ENCODE measurements at places on chromosomes 7 and 10.

DNA sequence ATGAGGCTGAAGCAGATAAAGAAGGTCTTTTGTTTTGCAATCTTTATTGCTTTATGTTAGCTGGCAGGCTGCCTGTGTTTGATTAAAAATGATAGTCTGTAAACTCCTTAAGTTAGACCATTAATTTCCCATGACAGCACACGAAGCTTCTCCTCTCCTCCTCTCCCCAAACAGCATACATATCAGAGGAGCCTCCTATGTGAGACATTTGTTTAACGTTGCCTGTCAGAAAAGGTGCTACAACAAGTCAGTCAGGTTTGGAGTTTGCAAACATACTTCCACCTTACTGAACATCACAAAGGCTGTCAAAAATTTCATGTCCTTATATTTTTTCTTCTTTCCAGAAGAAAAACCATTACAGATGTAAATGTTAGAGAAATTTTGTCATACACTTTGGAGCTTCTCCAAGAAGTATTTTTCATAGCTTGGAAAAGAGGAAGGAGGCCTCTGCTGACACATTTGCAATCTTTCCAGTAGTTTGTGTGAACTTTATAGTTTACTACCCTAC is 393.1 kb downstream of the EXOC4 start:
- DNase-seq: no peak

- DNase-seq: peak; percentile 44
These were observed 224.3 kb upstream of the IGFBP3 start for GRCh38 chr7:46145412-46145811.

- no peak for DNase-seq
These were observed 20.5 kb downstream of the OTUD1 start for GRCh38 chr10:23459308-23459939.

GRCh38 chr7:150937848-150938561 is 40.1 kb downstream of the KCNH2 start:
- peak; percentile 56 for DNase-seq

DNA sequence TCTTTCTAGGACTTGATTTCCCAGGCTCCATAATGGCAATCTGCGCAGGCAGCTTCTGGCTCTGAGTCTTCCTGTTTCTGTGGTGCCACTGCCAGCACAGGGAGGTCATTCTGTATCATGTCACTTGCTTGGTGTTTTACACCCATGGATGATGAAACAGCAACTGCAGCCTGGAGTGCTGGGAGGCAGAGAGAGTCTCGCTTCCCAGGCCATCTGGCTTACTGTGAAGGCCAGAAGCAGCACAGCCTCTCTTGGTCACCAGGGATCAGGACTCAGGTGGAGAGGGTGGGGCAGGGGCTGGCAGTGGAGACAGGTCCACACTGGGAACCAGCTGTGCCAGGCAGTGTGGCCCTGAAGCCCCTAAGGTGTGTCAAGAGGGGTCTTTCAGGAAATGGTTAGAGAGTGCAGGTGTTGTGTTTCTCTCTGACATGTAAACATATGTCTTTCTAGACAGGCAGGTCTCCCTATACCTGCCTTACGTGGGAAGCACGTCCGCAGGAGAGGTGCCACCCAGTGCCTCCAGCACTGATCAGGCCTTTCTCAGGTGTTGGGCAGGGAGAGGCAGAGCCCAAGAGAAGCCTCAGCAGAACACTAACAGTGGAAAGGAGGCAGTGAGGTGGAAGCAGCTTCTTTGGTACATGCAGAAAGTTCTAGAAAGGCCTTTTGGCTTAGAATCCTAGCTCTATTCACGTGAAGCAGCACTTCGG is 71.4 kb downstream of the INSIG1 start:
- no peak for DNase-seq

- DNase-seq: no peak
These were observed 220.0 kb upstream of the DPP6 start for GRCh38 chr7:153832160-153832559.

- DNase-seq: no peak
These were observed 195.5 kb upstream of the PHYHIPL start for GRCh38 chr10:58980826-58981415.

GRCh38 chr10:72079356-72079755 is 9.0 kb downstream of the SPOCK2 start:
- peak; percentile 69 for DNase-seq

DNA sequence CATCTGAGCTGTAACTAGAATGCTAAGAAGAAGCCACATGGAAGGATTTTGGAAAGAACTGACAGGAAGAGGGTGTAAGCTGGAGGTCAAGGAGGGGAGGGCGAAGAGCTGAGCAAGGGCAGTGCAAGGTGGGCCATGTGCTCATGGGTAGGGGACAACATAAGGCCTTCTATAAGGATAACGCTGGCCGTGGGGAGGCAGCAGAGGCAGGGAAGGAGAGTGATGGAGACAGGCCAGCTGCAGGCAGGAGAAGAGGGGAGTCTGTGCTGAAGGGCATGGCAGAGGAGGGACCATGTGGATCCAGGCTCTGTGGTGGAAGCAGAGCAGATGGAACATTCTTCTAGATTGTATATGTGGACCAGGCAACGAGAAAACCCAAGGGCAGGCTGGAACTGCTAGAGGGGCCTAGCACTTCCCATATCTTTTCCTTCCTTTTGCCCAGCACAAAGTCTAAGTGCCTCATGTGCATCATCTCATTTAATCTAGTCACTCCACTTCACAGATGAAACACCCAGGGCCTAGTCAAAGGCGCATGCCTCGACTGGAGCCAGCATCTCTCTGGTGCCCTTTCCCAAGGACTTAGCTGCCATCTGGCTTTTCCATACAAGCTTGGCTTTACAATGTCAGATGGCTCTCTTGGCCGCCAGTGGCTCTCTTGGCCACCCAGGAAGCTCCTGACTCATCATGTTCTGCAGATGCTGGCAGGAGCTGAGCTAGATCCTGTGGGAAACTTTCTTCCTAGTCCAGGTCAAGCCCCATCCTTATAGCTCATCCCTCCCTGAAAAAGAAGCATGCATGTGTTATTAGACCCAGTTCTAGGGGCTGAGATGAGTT is 6.6 kb downstream of the LRRC18 start:
- DNase-seq: no peak

DNA sequence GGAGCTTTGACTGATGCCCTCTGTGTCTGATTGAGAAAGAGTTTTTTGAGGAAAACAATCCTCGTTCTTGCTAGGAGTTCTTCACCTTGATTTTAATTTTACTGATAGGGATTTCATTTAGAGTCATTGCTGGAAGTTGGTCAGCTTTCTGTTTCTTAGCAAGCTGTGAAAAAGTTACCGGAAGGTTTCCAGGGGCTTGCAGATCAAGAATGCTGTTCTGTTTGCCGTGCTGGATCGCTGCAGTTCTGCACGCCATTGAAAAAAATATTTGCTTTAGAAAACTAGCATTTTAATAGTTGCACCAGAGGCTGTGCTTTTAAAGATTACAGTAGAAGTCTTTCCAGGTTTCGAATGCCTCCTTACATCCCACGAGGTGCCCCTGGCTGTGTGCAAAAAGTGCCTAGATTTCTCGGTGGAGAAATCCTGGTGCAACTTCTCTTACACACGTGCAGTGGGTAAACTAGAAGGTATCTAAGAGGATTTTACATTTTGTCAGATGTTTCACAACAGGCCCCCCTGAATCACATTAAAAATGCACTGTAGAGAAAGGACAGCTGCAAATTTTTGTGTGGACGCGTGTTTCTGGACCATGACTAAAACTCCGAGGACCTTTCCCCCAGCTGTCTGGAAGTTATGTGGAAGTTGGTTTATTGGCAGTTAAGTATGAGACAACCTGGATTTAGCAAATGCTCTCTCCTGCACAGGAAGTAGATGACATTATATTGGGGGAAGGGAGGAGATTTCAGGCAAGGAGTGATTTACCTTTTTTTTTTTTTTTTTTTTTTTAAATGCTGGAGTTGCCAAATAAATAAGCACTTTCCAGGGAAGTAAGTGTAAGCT is 5.8 kb downstream of the TCF7L2 start:
- DNase-seq: peak; percentile 4

DNA sequence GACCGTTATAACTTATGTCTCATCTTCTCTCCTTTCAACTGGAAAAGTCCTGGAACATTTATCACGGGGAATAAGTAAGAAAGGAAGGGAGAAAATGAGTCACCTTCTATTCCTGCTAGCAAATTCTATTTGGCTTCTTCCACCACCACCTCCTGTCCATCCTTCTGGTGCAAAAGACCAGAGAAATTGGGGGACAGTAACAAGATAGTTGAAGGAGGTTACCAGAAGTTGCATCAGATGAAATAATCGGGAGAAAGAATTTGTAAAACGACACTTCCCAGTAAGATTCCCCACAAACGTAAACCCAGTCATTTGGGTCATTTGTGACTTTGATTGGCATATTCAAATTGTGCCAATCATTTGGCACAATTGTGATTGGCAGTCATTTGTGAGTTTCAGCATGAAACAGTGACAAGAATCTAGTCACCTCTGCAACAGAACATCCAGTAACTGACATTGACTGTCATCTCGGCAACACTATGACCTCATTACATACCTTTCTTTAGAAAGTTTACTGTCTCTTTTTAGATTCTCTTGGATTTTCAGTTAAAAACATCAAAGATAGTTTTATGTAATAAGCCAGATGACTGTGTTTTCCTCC is 51.3 kb upstream of the PIK3CG start:
- DNase-seq: no peak

DNA sequence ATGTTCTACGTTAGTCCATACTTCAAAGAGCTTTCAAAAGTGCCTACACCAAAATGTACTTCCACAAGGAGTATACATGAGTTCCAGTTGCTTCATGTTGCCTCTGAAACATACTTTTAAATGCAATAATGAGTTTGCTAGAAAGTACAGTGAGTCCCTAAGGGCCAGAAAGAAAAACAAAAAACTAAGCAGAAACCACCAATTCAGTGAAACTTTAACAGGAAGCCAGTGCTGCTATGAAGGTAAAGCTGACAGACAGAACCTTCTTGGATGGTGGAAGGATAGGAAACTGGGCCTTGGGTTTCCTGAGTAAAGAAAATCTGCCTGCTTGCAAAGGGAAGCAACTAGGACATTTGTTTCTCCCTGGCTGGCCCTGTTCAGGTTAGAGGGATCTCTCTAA is 104.2 kb downstream of the CTTNBP2 start:
- no peak for DNase-seq

DNA sequence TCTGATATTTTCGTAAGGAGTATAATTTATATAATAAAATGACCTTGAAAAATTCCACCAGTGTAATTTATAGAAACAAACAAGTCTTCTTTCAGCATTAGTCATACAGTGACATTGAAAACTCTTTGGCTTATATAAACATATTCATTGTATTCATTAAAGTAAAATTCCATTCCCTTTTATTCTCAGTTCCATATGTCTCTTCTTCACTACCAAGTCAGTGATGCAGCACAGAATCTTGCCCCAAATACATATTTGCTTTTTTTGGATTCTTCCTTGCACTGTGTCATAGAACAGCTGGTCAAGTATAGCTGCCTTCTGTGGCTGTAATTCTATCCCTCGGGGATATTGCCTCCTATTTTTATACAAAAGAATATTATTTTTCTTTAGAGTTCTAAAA is 884.5 kb upstream of the POT1 start:
- DNase-seq: no peak

DNA sequence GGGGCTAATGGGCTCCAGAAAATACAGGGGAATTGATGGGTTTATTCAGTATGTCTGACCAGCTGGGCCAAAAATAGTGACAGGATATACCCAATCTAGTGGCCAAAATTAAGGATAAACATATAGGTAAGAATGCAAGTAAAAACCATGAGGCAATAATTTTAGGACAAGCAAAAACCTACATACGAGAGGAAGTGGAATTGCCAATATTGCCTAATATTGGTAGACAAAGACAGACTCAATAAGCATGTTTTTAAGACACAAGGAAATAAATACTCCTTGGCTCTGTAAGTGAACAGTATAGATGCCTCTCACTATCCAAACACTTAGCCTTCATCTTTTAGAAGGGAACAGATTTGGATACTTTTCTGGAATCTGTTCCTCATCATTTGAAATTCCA is 51.0 kb downstream of the ATXN7L1 start:
- no peak for DNase-seq

GRCh38 chr7:156606691-156607331 is 33.8 kb upstream of the RNF32 start:
- peak; percentile 58 for DNase-seq

- no peak for DNase-seq
These were observed 500.4 kb downstream of the GFRA1 start for GRCh38 chr10:115772606-115773005.

- peak; percentile 69 for DNase-seq
These were observed 137.4 kb upstream of the RNF32 start for GRCh38 chr7:156503196-156503595.

- no peak for DNase-seq
These were observed 77.5 kb downstream of the GPR26 start for GRCh38 chr10:123743441-123744223.

DNA sequence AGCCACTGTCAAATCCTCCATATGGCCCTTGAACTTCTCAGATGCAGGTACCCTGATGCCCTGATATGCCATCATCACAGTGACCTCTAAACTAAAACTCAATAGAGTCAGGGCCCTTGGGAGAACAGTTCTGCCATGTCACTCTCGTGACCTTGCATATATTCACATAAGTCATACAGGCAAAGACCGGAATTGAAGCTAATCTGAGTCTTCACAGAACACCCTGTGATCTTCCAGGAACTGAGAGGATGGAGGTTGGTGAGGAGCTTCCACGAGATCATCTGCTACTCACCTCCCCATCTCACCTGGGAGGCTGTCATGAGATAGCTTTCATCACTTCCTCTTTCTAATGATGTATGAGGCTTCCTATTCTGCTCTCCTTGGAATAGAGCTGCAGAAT is 228.7 kb upstream of the CCDC6 start:
- DNase-seq: no peak

DNA sequence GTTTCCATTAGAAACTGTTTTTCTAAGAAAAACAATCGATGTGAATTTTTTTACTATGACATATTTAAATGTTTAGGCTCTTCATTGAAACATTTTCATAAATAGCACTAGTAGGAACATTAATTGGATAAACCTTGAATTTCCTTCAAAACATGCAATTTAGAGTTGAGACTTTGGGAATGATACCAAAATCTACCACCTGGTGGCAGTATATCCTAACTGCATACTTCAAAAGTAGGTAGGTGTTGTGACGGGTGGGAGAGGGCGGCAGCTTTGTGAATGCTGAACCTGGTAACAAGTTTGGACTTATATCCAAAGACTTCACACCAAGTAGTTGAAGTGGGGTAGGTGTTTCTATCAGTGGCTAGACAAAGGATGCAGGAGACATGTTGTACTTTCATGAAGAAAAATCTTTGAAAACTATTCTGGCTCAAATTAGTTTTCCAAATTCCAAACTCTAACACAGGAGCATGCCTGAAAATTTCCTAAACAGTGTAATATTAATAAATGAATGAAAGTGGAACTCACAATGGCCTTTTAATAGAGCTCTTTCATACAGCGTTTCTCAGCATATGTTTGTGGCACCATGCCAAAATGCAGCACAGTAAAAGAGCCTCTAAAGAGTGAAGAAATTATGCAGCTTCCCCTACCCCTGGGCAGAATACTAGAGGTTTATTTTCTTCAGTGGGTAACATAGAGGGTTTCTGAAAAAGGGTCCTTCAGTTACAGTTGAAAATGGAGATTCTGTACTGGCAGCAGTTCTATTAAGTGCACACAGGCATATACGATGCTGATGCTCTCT is 201.0 kb upstream of the TPK1 start:
- DNase-seq: no peak

- no peak for DNase-seq
These were observed 35.4 kb upstream of the ZNF107 start for GRCh38 chr7:64630496-64630895.

- DNase-seq: peak; percentile 70
These were observed 2.2 kb downstream of the MAFK start for GRCh38 chr7:1532456-1533254.

- no peak for DNase-seq
These were observed 6.6 kb downstream of the EZH2 start for GRCh38 chr7:148877517-148877916.

GRCh38 chr10:6473430-6473829 is 106.6 kb downstream of the PRKCQ start:
- no peak for DNase-seq

Data from H7 (cell line).